ENCODE measurements at places on chromosomes 11 and 22. TPM values are rescaled to one million over a fixed set of nuclear protein-coding genes. Genes with fewer than 3 reads are reported as not detected.

DNA sequence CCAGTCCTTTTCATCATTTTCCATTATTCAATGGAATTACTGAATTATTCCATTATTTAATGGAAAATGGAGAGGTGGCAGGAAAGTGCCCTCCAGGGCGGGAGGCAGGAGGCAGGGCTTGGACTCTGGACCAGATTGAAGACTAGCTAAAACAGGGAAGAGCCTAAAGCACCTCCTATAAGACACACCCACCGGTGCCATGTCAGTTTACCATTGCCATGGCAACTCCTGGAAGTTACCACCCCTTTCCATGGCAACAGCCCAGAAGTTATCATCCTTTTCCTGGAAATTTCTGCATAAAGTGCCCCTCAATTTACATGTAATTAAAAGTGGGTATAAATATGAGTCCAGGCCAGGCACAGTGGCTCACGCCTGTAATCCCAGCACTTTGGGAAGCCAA lies 443.7 kb downstream of the TBC1D22A start:
- DNase-seq = no peak
- H3K27me3 ChIP-seq = peaks cover 9% of the 10 kb centered on the region
- H3K36me3 ChIP-seq = peaks cover 16% of the 10 kb centered on the region
- H3K4me1 ChIP-seq = no peaks in the 10 kb centered on the region
- no peak overlapping the region for H3K27ac ChIP-seq

DNA sequence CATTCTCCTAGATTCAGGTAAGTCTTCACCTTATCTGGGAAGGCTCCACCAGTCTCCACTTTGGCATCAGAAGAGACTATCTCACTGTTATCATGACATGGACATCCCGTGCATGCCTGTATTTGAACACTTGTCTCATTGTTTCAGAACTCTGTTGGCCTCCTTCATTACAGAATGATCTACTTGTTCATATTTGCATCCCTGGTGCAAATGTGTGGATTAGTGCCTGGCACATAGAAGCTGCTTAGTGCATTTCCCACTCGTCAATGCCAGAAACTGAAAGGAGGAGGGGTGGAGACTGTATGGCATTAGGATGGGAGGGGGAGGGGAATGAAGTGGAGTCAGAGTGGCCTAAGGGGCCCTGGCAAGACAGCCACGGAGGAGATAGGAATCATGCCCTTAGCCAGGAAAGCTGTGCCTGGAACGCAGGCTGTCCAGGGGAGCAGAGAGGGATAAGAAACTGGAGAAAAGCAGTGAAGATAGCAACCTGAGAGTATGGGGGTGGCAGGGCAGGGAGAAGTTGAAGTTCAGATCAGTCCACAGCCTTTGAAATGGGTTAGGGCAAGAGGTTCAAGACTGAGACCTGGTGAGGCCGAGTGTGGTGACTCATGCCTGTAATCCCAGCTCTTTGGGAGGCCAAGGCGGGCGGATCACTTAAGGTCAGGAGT lies 53.8 kb upstream of the CAPRIN1 start:
- H3K36me3 ChIP-seq = no peaks in the 10 kb centered on the region
- H3K4me3 ChIP-seq = no peak overlapping the region
- DNase-seq = no peak
- H3K27me3 ChIP-seq = peaks cover 1% of the 10 kb centered on the region
- H3K4me1 ChIP-seq = no peaks in the 10 kb centered on the region

GRCh38 chr22:19412923-19413322 lies 18.6 kb downstream of the HIRA start:
- DNase-seq = no peak
- no peak overlapping the region for H3K4me3 ChIP-seq
- no peaks in the 10 kb centered on the region for H3K36me3 ChIP-seq
- H3K27ac ChIP-seq = no peak overlapping the region
- H3K27me3 ChIP-seq = no peaks in the 10 kb centered on the region

GRCh38 chr22:24284747-24285203 lies 14.1 kb downstream of the SPECC1L start:
- DNase-seq = no peak
- H3K27ac ChIP-seq = peak overlapping the region; percentile 16
- H3K36me3 ChIP-seq = peaks cover 4% of the 10 kb centered on the region
- no peak overlapping the region for H3K4me3 ChIP-seq

GRCh38 chr11:134670961-134671370 lies 258.9 kb upstream of the B3GAT1 start:
- no peaks in the 10 kb centered on the region for H3K27me3 ChIP-seq
- no peaks in the 10 kb centered on the region for H3K36me3 ChIP-seq
- H3K27ac ChIP-seq = no peak overlapping the region

DNA sequence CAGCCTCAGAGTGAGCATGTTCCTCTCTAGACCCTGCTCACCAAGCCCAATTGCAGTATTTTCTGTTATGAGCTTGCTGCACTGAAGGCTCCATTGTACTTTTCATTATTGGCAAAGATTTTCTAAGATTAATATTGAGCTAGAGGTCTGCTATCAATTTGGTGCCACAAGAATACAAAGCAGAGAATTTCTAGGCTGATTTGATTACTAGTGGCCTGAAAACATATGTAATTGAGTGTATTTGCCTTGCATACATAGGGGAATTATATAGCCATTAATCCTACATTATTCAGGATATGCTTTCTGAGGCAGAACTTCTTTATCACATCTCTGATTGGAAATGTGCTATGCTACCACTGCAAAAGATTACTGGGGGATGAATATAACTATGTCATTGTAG lies 322.9 kb upstream of the ZC3H12C start:
- no peak for DNase-seq
- H3K27ac ChIP-seq = no peak overlapping the region
- no peaks in the 10 kb centered on the region for H3K4me1 ChIP-seq

GRCh38 chr11:32310214-32310601 lies 125.1 kb downstream of the WT1 start:
- DNase-seq = no peak
- H3K27me3 ChIP-seq = peaks cover 2% of the 10 kb centered on the region
- no peak overlapping the region for H3K4me3 ChIP-seq
- H3K27ac ChIP-seq = no peak overlapping the region
- no peaks in the 10 kb centered on the region for H3K4me1 ChIP-seq

- H3K27me3 ChIP-seq = peaks cover 3% of the 10 kb centered on the region
- H3K4me1 ChIP-seq = peaks cover 13% of the 10 kb centered on the region
- H3K27ac ChIP-seq = no peak overlapping the region
- peaks cover 6% of the 10 kb centered on the region for H3K36me3 ChIP-seq
- H3K4me3 ChIP-seq = no peak overlapping the region
Observed at GRCh38 chr22:46879083-46879482, 116.6 kb downstream of the TBC1D22A start.

DNA sequence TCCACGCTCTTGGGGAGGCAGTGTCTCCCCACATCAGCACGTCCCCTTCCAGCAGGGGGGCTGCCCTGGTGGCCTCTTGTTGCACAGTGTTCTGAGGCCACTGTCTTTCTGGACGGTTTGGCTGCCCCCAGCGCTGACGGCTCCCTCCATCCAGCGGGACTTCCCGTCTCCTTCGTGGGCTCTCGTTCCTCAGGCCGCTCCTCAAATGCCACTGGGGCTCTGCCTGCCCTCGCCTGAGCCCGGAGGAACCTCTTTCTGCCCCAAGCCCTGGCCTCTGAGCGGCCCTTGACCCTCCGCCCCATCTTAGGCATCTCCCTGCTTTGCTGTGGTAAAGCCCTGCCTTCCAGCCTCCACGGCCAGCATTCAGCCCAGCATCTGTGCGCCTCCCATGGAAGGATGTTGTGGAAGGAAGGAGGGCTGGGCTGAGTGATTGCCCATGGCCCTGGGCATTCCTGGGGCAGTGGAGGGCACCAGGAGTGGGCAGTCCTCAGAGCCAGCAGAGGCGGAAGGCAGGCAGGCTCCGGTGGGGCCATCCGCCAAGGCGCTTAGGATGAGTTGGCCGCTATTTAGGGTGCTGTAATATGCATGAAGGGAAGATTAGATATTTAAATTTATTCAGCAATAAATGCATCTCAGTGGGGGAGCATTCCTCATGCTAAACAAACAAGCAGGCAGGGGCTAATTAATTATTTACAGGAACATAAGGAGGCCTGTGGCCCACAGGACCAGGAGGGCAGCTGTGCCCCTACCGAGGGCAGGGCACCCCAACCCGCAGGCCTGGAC lies 17.8 kb downstream of the OTUB1 start:
- peaks cover 25% of the 10 kb centered on the region for H3K27me3 ChIP-seq
- DNase-seq = no peak
- no peaks in the 10 kb centered on the region for H3K36me3 ChIP-seq
- H3K4me1 ChIP-seq = peaks cover 8% of the 10 kb centered on the region

DNA sequence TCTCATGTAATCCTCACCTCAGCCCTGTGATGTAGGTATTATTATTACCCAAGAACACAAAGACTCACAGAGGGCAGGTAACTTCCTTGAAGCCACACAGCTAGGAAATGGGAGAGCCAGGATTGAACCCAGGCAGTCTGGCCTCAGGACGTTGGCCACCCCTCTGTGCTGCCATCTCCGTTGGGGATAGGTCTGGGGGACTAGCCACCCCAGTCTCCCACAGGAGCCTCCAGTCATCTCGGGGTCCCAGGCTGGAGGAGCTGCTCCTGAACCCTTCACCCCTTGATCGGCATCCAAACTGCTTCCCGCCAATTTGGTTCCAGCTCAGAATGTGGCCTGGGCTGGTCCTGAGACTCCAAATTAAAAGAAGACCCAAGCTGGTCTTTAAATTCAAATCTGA lies 10.4 kb upstream of the TCF20 start:
- H3K4me3 ChIP-seq = no peak overlapping the region
- H3K27me3 ChIP-seq = peaks cover 14% of the 10 kb centered on the region
- no peak for DNase-seq
- H3K36me3 ChIP-seq = peaks cover 5% of the 10 kb centered on the region
- no peak overlapping the region for H3K27ac ChIP-seq
- peaks cover 12% of the 10 kb centered on the region for H3K4me1 ChIP-seq

The DEUP1 gene
- total RNA-seq = not detected

All from endothelial cell (in vitro differentiated cells).